ENCODE measurements at places on chromosomes 6 and 20. TPM values are rescaled to one million over a fixed set of nuclear protein-coding genes. Genes with fewer than 3 reads are reported as not detected.

The TMEM217 gene
- total RNA-seq, result 4.2 TPM

The AP5S1 gene
- 14.0 TPM for total RNA-seq

- peaks cover 76% of the 10 kb centered on the region for H3K4me1 ChIP-seq
- H3K4me3 ChIP-seq, result peak overlapping the region; percentile 48
- no peaks in the 10 kb centered on the region for H3K27me3 ChIP-seq
- H3K36me3 ChIP-seq, result no peaks in the 10 kb centered on the region
These were observed 102.3 kb downstream of the HIVEP2 start for GRCh38 chr6:142842418-142843261.

The LRFN2 gene
- not detected for total RNA-seq

GRCh38 chr6:5671601-5672559, 334.8 kb downstream of the NRN1 start:
- H3K27me3 ChIP-seq, result no peaks in the 10 kb centered on the region
- no peak overlapping the region for H3K27ac ChIP-seq
- no peak for DNase-seq
- H3K36me3 ChIP-seq, result no peaks in the 10 kb centered on the region
- H3K4me3 ChIP-seq, result no peak overlapping the region
- H3K4me1 ChIP-seq, result peaks cover 51% of the 10 kb centered on the region

The POLR1H gene
- 58.1 TPM for total RNA-seq

GRCh38 chr6:112701201-112701600, 354.1 kb downstream of the RFPL4B start:
- no peak overlapping the region for H3K4me3 ChIP-seq
- H3K27ac ChIP-seq, result no peak overlapping the region
- DNase-seq, result no peak
- no peaks in the 10 kb centered on the region for H3K27me3 ChIP-seq
- H3K36me3 ChIP-seq, result no peaks in the 10 kb centered on the region

DNA sequence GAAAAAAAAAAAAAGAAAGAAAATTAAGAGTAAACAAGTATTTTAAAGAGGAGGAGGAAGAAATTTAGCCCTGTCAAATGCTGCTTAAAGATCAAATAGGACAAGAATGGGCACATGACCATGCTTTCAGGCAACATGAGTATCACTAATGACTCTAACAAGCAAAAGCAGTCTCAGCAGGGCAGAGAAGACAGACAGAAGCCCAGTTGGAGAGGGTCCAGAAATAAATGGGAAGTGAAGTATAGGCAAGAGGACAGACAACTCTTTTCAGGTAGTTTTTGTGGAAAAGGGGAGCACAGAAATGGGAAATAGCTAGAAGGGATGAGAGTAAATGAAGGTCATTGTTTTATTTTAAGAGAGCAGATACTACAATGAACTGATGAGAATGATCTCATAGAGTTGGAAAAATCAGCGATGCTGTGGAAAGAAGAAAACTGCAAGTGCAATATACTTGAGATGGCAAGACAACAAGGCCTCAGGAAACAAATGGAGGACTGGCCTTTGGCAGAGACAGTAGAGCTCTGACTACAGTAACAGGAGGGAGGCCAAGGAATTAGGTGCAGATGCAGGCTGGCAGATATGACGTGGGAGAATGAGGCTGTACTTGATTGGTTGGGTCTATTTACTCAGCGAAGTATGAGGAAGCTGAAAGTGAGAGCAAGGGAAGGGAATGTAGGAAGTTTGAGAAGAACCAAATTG, 40.3 kb downstream of the KIF6 start:
- no peak for DNase-seq

The HLA-DRB1 gene
- total RNA-seq, result 26.1 TPM

The RGS17 gene
- 0.02 TPM for total RNA-seq

The CDH26 gene
- 0.91 TPM for total RNA-seq

DNA sequence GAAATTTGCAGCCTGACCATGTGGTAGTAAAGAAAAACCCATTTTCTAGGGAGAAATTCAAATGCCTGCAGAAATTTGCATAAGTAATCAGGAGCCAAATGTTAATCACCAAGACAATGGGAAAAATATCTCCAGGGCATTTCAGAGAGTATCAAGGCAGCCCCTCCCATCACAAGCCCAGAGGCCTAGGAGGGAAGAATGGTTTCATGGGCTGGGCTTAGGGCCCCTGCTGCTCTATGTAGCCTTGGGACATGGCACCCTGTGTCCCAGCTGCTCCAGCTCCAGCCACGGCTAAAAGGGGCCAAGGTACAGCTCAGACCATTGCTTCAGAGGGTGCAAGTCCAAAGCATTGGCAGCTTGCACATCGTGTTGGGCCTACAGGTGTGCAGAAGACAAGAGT, 117.2 kb upstream of the RALGAPA2 start:
- no peak overlapping the region for H3K4me3 ChIP-seq
- no peak for DNase-seq
- H3K27ac ChIP-seq, result no peak overlapping the region
- H3K4me1 ChIP-seq, result no peaks in the 10 kb centered on the region

The AARS2 gene
- total RNA-seq, result 27.7 TPM

- H3K27me3 ChIP-seq, result no peaks in the 10 kb centered on the region
- no peak for DNase-seq
- no peaks in the 10 kb centered on the region for H3K36me3 ChIP-seq
These were observed 79.4 kb downstream of the SASH1 start for GRCh38 chr6:148422085-148422484.

- DNase-seq, result no peak
- H3K27me3 ChIP-seq, result no peaks in the 10 kb centered on the region
- H3K36me3 ChIP-seq, result no peaks in the 10 kb centered on the region
- no peak overlapping the region for H3K4me3 ChIP-seq
- H3K27ac ChIP-seq, result no peak overlapping the region
These were observed 173.9 kb downstream of the NFATC2 start for GRCh38 chr20:51368461-51369211.

The ACTL10 gene
- 4.6 TPM for total RNA-seq

The TMEM14C gene
- 62.8 TPM for total RNA-seq

The NFATC2 gene
- total RNA-seq, result 63.0 TPM

The SLC23A2 gene
- total RNA-seq, result 24.3 TPM

Measured in CD8-positive, alpha-beta memory T cell (primary cell).